Hematopoietic multipotent progenitor cell treated with erythropoietin and hydrocortisone succinate and interleukin-3 and kit ligand, for 17 days (in vitro differentiated cells): ENCODE measurements at places on chromosomes 4 and X.

- DNase-seq, result no peak
Measured at GRCh38 chr4:40630335-40631021, 814 bp upstream of the RBM47 start.

- no peak for DNase-seq
Measured at GRCh38 chr4:121599049-121599448, 97.7 kb downstream of the ANXA5 start.

- no peak for DNase-seq
Measured at GRCh38 chr4:20127626-20128025, 124.1 kb upstream of the SLIT2 start.

DNA sequence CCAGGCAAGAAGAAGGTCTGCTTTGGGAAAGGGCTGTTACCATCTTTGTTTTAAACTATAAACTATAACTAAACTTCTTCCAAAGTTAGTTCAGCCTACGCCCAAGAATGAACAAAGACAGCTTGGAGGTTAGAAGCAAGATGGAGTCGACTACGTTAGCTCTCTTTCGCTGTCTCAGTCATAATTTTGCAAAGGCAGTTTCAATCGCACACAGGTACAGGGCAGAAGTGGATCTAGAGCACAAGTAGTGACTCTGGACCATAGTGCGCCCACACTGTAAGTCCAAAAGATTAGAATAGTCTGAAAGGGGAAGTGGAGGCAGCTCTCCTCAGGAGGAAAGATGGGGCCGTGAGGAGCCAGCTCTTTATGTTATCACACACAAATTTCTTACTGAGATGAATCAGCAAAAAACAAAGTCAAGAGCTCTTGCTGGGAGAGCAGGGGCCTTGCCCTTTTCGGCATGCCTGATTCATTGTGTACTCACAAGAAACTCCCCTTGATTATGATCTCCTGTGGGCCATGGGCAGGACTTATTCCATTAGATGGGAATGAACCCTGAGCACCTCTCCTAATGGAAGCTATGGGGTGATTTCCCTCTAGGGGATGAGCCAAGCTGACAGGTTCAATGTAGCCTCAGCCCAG, 58.6 kb downstream of the FUNDC1 start:
- peak; percentile 69 for DNase-seq

GRCh38 chr4:48699475-48699874, 80.6 kb downstream of the FRYL start:
- DNase-seq, result no peak

DNA sequence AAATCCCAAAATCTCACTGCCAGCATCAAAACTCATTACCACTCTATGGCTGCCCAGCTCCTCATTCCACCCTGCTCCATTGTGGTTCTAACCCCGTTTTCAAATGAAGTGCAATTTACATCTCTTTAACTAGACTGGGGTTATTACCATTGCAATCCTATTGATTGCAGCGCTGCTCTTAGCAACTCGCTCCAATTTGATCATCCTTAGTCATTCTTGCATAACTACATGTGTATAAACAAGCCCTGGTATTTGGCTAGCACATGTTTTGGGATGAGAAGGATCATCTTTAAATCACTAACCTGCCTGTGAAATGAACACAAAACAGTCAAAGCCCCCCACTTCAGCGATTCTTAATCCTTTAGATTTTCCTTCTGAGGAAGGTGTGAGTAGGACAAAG, 340.1 kb upstream of the PPARGC1A start:
- DNase-seq, result no peak

DNA sequence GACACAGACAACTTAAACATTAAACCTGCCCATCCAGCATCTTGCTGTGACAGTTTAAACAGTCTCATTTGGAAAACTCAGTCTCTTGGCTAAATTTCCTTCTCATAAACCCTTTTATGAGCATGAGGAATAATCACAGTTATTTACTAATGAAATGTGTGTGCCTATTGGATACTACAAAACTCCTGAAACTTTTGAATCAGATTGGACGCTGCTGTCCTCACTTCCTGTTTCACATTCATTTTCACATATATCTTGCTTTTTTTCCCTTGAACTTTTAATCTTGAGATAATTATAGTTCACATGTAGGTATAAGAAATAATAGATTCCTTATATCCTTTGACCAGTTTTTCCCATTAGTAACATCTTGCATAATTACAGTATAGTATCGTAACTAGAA, 111.7 kb downstream of the CDKL5 start:
- DNase-seq, result no peak

- no peak for DNase-seq
Measured at GRCh38 chrX:10904220-10904619, 206.9 kb upstream of the HCCS start.

GRCh38 chr4:152997771-152998487, 61.8 kb downstream of the FHDC1 start:
- no peak for DNase-seq

DNA sequence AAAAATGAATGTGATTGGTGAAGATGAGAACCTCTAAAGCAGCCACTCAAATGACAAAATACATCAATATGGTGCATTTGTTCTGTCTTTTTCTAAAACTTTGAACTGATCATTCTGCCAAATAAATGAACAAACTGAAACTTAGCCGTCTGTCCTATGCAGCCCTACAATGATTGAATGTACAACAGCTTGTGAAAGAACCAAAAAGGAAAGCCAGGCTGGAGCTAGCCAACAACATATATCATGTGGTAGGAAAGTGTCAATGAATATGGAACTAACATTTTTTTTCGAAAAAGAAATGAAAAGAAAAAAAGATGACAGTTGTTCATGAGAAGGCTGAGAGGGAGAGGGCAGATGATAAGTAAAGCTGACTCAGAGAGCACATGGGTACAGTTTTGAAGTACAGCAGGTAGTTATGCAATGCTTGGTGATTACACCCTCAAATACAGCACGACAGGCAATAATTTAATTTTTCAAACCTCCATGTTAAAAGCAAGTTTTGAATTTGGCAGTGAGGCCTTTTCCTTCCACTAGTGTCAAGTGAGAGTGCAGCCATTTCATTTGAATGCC, 21.2 kb upstream of the SLC7A11 start:
- no peak for DNase-seq

- no peak for DNase-seq
Measured at GRCh38 chr4:2172627-2173231, 69.2 kb downstream of the HAUS3 start.

DNA sequence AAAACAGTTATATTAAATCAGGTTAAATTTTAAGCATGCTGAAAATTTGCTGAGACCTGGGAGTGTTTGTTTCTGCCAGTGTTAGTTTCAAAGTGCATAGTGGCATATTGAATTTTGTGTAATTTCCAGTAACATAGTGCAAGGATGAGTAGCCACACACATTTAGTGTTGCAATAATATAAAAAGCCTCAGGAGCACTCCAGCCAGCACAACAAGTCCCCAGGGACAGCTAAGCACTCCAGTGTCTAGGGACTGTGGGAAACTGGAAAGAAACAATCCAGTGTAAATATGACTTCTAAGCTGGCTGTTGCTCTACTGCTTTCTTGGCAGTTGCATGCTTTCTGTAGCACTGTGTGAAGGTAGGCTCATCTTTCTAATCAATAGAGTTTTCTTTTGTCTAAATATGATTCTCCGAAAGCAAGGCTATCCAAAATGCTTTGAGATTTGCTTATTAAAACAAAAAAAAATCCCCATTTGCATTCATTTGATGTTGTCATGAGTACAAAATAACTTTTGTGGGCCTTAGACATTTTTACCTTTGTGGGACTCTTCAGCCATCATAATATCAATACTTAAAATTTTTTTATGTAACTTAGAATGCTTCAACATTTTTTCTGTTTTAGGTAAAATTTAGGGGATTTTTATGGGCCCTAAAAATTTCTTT, 24.2 kb upstream of the CXCL2 start:
- DNase-seq, result no peak

GRCh38 chr4:119872371-119873016, 194.2 kb downstream of the MAD2L1 start:
- DNase-seq, result no peak

DNA sequence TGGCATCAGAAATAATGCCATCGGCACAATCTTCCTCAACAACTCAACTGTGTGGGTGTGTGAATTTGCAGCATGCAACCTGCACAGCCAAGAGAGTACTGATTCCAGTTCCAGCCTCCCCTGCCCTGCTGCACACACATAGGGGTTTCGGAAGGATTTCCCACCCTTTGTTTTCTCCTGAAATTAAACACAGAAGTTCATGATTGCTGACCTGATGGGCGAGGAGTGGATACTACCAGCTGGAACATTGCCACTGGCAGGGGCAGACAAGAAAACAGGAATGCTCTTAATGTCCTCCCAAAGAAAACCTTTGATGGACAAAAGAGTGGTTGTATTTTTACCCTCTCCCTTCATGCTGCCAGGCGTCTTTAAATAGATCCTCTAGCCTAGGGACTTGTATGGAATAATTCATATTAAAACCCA, 4.8 kb downstream of the NDP start:
- no peak for DNase-seq

GRCh38 chr4:56732301-56732700, 51.2 kb upstream of the HOPX start:
- no peak for DNase-seq

- no peak for DNase-seq
Measured at GRCh38 chr4:41745292-41746024, 3.1 kb downstream of the PHOX2B start.

GRCh38 chr4:105356194-105356593, 117.7 kb downstream of the PPA2 start:
- no peak for DNase-seq

DNA sequence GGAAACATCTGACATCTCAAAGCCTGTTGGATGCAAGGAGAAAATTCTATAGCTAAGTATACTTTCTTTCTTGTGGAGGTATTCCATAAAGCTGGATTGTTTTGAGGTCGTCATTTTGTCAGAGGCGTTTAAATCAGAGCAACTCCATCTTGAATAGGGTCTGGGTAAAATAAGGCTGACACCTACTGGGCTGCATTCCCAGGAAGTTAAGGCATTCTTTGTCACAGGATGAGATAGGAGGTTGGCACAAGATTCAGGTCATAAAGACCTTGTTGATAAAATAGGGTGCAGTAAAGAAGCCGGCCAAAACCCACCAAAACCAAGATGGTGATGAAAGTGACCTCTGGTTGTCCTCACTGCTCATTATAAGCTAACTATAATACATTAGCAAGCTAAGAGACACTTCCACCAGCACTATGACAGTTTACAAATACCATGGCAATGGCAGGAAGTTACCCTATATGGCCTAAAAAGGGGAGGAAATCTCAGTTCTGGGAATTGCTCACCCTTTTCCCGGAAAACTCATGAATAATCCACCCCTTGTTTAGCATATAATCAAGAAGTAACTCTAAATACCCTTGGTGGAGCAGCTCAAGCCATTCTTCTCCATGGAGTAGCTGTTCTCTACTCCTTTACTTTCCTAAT, 11.9 kb downstream of the HSD17B13 start:
- no peak for DNase-seq

DNA sequence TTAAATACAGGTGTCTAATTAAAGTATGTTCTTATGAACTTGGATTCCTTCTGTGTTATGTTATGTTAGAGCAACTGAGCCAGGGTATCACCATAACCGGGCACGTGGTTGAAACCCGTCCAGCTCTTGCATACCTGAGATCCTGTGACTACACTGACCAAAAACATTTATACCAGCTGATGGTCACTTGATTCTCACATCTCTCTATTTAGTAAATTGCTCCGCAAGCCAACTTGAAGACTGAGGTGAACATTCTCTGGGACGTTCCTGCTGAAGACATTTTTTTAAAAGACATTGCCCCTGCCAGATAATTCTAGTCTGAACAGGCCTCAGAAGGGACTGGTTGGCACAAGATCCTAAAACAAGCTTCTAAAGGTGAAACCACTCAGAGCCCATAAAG, 550.0 kb upstream of the DIPK2B start:
- DNase-seq, result no peak

DNA sequence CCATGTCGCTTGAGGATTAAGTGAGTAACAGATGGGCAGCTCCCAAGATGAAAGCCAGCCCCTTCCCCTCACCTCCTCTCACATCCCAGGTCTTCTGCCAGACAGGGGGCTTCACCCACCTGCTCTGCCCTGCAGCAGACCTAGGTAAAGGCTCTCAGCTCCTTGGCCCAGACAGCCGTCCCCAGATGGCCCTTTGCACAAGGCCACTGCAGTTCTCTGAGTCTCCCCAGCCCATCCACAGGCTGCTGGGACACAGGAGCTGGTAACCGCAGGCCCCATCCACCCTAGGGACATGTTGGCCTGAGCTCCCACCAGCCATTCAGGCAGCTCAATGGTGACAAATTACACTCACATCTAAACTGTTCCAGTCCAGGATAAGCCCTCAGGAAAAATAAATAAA, 15.3 kb downstream of the C4orf50 start:
- DNase-seq, result no peak

DNA sequence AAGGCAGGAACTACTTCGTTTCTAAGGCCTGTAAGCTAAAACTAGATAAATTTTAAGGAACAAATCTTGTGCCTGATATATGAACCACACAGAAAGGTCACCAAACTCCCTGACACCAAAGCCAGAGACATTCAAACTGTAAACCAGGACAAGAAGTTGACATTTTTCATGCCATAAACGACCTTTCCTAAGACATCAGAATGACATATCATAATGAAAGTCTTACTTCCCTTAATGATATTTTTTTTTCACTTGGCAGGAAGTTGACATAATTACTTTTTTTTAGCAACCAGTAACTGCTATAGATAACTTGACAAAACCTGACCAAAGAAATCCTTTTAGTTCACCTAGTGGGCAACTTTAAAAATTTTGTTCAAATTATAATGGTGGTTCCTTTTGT, 231.5 kb upstream of the AGTR2 start:
- DNase-seq, result no peak
